CD4-positive, alpha-beta memory T cell (primary cell): ENCODE measurements at places on chromosomes 12 and 14. TPM values are rescaled to one million over a fixed set of nuclear protein-coding genes. Genes with fewer than 3 reads are reported as not detected.

DNA sequence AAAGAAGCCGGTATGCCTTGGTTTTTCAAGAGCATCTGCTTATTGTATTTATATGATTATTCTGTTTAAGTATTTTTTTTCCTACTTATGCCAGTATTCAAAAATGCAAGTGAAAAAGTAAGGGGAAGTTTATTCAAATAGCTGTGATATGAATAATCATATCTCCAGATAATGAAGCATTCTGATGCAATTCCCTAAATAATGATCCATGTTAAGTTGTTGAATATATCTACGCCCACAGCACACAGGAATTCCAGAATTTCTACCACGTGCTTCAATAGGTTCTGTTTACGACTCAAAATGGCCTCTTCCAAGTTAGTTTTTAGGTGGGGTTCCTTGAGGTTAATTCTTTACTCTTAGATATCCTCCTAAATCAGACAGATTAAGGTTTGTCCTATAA is 208.3 kb downstream of the NAV3 start:
- no peak for DNase-seq
- H3K4me1 ChIP-seq, result no peaks in the 10 kb centered on the region
- H3K27ac ChIP-seq, result no peak overlapping the region
- no peaks in the 10 kb centered on the region for H3K27me3 ChIP-seq

DNA sequence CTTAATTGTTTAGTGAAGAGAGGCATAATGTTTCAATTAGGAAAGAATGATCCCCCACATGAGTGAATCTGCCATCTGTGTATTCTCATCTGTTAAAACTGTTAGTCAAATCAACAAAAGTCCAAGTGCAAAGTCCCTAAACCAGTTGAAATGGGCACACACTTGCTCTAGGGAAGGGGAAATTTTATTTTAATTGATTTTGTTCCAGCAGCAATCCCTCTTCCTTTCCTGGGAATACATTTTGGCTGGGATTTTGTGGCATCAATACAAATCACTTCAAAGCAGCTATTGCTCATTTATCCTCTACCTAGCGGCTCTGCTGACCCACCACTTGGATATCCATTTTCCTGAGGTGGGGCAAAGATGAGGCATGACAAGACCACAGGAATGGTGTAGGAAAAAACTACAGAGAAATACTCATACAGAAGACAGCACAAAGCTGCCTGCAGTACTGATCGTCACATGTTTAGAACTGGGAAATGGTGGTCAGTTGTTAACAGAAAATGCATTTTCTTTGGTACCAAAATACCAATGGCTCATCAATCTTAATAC is 9.8 kb upstream of the SSTR1 start:
- peaks cover 4% of the 10 kb centered on the region for H3K4me1 ChIP-seq
- no peak for DNase-seq
- no peaks in the 10 kb centered on the region for H3K27me3 ChIP-seq
- no peaks in the 10 kb centered on the region for H3K36me3 ChIP-seq

- H3K4me3 ChIP-seq, result no peak overlapping the region
- no peak for DNase-seq
- no peaks in the 10 kb centered on the region for H3K4me1 ChIP-seq
Observed at GRCh38 chr12:78035901-78036606, 205.4 kb downstream of the NAV3 start.

- no peak overlapping the region for H3K27ac ChIP-seq
- no peak for DNase-seq
- H3K4me1 ChIP-seq, result peaks cover 25% of the 10 kb centered on the region
- H3K36me3 ChIP-seq, result no peaks in the 10 kb centered on the region
- H3K4me3 ChIP-seq, result no peak overlapping the region
- H3K27me3 ChIP-seq, result no peaks in the 10 kb centered on the region
Observed at GRCh38 chr12:11718105-11718504, 68.6 kb downstream of the ETV6 start.

DNA sequence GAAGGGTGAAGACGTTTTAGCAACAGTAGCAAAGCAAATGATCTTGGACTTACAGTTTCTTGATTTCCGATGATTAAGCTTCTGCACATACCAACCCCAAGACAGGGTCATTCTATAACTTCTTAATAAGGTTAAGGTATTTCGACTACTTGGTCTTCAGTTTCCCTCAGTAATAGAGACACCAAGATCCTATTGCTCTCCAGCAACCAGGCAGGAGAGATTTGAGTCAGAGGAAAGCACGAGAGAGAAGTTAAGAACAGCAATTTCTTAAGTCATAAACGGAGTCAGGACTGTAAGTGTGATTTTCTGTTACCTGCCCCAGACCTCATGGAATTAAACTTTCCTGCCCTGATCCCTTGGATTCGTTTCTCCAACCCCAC is 215.6 kb downstream of the TTC8 start:
- no peak for DNase-seq
- H3K27me3 ChIP-seq, result peaks cover 5% of the 10 kb centered on the region
- peaks cover 11% of the 10 kb centered on the region for H3K4me1 ChIP-seq
- no peak overlapping the region for H3K4me3 ChIP-seq
- no peak overlapping the region for H3K27ac ChIP-seq

DNA sequence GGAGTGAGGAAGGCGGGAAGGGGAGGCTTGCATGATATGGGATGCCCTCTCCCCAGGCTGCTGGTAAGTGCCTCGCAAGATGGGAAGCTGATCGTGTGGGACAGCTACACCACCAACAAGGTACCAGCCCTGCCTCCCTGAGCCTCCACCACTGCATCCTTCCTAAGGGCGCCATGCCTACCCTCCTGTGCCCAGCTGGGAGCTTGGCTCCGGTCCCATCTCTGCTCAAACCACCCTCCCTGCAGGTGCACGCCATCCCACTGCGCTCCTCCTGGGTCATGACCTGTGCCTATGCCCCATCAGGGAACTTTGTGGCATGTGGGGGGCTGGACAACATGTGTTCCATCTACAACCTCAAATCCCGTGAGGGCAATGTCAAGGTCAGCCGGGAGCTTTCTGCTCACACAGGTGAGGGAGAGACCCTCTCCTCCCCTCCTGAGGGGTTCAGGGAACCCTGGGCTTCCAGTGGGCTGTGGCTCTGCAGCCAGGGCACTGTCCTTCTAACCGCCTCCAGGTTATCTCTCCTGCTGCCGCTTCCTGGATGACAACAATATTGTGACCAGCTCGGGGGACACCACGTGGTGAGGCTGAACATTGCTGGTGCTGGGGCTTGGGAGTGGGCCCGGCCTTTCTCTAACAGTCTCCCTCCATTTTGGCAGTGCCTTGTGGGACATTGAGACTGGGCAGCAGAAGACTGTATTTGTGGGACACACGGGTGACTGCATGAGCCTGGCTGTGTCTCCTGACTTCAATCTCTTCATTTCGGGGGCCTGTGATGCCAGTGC is 2.6 kb downstream of the GNB3 start:
- no peak for DNase-seq
- H3K4me3 ChIP-seq, result no peak overlapping the region
- no peaks in the 10 kb centered on the region for H3K36me3 ChIP-seq
- no peak overlapping the region for H3K27ac ChIP-seq

DNA sequence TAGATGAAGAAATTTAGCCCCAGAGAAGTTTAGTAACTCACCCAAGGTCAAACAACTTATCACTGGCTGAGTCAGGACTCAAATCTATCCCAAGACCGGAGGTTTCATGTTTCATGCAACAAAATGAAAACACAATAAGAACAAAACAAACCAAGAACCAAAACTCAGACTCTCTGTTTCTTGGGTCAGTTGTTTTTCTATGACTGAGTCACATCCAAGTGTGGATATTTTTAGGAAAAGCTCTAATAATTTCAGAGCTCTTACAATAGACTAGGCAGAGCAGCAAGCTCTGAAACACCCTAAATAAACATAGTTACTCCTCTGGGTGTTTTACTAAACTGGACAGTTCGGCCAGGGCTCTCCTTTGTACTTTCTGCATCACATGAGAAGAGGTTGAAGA is 87.6 kb upstream of the PRB2 start:
- H3K4me1 ChIP-seq, result no peaks in the 10 kb centered on the region
- H3K36me3 ChIP-seq, result no peaks in the 10 kb centered on the region
- H3K27me3 ChIP-seq, result no peaks in the 10 kb centered on the region
- H3K4me3 ChIP-seq, result no peak overlapping the region
- H3K27ac ChIP-seq, result no peak overlapping the region
- DNase-seq, result no peak

DNA sequence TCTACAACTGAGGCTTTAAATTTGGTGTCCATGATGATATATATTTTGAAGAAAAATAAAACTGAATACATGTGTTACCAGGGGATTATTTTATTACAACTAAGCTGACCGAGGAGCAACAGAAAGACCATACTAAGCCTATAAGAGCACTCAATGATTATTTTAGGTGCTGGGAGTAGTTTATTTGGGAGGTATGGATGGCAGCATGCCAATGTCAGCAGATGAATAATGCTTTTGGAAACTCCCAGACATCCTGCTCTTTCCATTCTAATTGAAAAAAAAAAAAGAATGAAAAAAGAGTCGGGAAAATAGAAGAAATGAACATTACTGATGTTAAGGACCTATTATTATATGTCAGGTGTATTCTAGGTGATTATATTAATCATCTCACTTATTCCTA is 441.2 kb downstream of the BTG1 start:
- DNase-seq, result no peak
- H3K27ac ChIP-seq, result no peak overlapping the region
- no peaks in the 10 kb centered on the region for H3K36me3 ChIP-seq

DNA sequence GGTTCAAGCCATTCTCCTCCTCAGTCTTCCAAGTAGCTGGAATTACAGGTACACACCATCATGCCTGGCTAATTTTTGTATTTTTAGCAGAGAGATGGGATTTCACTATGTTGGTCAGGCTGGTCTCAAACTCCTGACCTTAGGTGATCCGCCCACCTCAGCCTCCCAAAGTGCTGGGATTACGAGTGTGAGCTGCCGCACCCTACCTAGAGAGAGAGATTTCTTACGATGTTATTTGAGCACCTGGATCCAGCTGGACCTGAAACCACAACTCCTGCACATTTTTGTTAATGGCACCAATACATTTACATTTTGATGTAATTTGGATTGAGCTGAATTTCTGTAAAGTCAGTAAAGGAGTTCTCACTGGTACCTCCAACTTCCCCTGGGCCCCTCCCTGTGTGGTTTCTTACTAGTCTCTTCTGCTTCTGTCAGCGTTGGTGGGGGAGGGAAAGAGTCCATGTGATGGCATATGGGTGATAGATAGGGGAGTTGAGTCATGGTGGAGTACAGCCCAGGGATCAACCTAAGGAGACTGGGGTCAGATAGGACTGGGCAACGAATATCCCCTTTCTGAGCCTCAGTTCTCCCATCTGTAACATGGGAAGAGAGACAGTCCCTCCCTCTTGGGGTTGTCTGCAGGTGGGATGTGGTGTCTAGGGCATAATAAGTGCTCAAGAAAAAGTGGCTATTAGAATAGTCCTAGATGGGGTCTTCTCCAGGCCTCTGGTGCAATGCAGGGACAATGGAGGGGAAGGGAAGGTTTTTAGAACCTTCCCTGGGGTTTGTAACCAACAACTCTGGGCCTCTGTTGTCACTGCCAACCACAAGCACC is 83.3 kb upstream of the MED13L start:
- H3K4me3 ChIP-seq, result no peak overlapping the region
- no peaks in the 10 kb centered on the region for H3K27me3 ChIP-seq
- H3K36me3 ChIP-seq, result no peaks in the 10 kb centered on the region
- no peak for DNase-seq
- no peak overlapping the region for H3K27ac ChIP-seq

GRCh38 chr12:127179176-127179575 is 1087.8 kb upstream of the TMEM132C start:
- H3K36me3 ChIP-seq, result no peaks in the 10 kb centered on the region
- H3K27ac ChIP-seq, result no peak overlapping the region
- H3K4me1 ChIP-seq, result no peaks in the 10 kb centered on the region
- H3K27me3 ChIP-seq, result no peaks in the 10 kb centered on the region

The TAS2R14 gene
- 0.99 TPM for polyA plus RNA-seq

The STAC3 gene
- polyA plus RNA-seq, result 0.61 TPM

The TRHDE gene
- not detected for polyA plus RNA-seq

The TMED10 gene
- 338 TPM for polyA plus RNA-seq

The OAS1 gene
- 49.3 TPM for polyA plus RNA-seq

The EML5 gene
- polyA plus RNA-seq, result 0.46 TPM
